ENCODE measurements at places on chromosomes 2 and 18. TPM values are rescaled to one million over a fixed set of nuclear protein-coding genes. Genes with fewer than 3 reads are reported as not detected.
A peak's percentile ranks its signal among the peaks of the same experiment; 100 is the strongest.

GRCh38 chr2:241706537-241706936 is 4.7 kb downstream of the ING5 start:
- DNase-seq = no peak

DNA sequence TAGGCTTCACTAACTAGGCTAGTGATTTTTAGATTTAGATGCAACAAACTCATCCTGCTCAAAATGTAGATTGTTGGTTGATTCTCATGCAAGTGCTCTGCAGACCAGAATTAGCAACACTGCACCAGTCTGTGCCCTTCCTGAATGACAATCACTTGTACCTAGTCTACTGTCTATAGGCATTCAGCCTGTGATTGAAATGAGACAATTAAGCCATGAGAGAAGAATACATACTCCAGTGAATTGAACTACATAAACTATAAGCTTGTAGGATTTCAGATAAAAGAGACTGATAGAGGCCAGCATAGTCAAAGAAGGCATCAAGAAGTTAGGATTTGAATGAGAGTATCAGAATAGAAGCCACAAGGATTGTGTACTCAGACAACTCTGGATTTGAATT is 138.3 kb upstream of the NRXN1 start:
- DNase-seq = no peak

The GCG gene
- total RNA-seq = 0.27 TPM

GRCh38 chr18:38539371-38539770 is 973.8 kb upstream of the CELF4 start:
- no peak for DNase-seq

- DNase-seq = no peak
Measured at GRCh38 chr18:79511271-79511670, 115.5 kb downstream of the NFATC1 start.

GRCh38 chr2:235011607-235011928 is 59.8 kb downstream of the SH3BP4 start:
- DNase-seq = peak; percentile 42

- DNase-seq = no peak
Measured at GRCh38 chr2:217489145-217489960, 513.4 kb downstream of the TNS1 start.

- DNase-seq = no peak
Measured at GRCh38 chr2:147320146-147320545, 524.7 kb upstream of the ACVR2A start.
